Cortex of kidney (tissue), 1 donor: ENCODE measurements at places on chromosomes 16 and 17.

GRCh38 chr17:4728124-4728523 is 3.1 kb upstream of the MED11 start:
- DNase-seq, result no peak

DNA sequence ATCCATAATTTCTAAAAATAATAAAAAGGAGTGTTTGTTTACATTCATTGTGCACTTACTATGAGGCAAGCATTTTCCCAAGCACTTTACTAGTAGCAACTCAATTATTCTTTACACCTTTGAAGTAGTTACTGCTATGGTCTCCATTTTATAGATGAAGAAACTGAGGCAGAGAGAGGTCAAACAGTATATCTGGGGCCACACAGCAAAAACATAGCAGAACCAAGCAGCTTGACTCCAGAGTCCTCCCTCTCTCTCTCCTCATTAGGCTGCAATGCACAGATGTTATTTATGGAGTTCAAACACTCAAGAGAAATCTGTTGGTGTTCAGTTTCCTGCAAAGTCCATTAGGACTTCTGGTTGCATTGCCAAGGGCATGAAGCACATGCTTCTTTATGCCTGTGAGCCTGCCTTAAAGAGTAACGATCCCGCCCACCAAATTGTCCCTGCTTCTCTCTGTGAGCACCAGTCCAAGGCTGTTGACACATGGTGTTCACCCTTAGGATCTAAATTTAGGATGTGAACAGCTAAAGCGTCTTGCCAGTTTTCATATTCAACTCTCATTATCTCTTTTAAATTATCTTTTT is 44.0 kb downstream of the GPRC5B start:
- DNase-seq, result no peak

GRCh38 chr16:21611556-21612384 is 12.4 kb downstream of the METTL9 start:
- DNase-seq, result no peak

DNA sequence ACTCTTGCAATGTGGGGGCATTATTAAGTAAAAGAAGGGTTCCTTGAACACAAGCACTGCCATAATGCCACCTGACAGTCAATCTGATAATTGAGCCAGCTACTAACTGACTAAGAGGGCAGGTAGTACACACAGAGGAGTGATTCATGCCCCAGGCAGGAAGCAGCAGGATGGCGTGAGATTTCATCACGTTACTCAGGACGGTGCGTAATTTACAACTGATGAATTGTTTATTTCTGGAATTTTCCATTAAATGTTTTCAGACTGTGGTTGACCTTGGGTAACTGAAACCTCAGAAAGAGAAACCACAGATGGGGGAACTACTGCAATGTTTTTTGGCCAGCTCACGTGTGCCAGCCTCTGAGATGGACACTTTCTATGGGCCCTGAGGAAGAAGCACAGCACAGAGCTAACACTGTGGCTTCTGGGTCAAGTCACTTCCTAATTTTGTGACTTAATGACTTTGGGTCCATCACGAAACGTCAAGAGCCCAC is 46.7 kb downstream of the C17orf67 start:
- no peak for DNase-seq

DNA sequence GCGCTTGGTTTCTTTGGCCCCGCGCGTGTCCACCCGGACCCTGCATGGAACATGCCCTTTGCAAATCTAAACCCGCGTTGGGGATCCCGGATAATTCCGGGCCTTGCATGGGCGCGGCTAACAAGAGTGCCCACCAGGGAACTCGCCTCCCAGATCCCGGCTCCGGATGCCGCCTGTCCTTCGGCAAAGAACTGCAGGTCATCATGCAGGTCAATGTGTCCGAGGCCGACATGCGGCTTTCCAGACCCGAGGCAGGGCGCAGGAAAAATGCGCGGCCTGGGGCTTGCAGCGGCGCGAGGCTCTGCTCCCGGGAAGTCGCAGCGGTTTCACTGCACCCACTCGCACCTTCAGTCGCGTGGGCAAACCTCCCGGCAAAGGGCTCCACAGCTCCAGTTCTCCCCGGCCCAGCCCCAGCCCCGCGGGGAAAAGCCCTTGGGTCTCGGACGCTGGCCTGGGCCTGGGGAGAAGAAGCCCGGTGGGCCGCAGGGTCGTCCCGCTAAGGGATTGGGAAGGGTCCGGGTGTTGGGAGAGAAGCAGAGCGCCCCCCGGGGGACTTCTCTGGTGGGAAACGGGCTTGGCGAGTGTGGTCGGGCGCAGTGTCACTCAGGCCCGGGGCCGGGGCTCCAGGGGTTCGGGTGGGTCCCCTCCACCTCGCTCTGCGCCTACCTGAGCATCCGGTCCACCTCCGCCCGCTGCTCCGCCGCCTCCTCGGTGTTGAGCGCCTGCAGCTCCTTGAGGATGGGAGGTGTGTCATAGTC is 805 bp downstream of the HNF1B start:
- no peak for DNase-seq

DNA sequence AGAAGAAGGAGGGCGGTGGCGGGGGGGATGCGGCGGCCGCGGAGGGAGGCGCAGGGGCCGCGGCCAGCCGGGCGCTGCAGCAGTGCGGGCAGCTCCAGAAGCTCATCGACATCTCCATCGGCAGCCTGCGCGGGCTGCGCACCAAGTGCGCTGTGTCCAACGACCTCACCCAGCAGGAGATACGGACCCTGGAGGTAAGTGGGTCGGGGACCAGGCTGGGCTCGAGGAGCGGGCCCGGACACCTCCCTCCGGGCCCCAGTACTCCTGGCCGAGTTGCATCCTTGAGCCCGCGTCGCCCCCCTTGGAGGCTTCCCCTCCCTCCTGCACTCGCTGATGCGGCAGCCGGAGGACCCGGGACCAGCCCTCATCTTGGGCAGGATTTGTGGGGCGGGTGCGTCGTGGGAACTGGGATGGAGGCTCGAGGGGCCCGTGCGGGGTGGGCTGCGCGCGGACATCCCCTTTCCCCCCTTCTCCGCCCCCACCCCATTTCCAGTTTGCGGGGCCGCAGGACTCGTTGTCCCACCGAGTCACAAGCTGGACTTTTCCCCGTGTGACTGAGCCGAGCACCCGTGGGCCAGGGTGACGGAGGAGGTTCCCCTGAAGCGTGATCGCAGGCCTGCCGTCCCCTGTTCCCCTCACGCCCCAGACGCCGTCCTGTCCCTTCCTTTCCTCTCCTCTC is 572 bp downstream of the KSR1 start:
- DNase-seq, result no peak

DNA sequence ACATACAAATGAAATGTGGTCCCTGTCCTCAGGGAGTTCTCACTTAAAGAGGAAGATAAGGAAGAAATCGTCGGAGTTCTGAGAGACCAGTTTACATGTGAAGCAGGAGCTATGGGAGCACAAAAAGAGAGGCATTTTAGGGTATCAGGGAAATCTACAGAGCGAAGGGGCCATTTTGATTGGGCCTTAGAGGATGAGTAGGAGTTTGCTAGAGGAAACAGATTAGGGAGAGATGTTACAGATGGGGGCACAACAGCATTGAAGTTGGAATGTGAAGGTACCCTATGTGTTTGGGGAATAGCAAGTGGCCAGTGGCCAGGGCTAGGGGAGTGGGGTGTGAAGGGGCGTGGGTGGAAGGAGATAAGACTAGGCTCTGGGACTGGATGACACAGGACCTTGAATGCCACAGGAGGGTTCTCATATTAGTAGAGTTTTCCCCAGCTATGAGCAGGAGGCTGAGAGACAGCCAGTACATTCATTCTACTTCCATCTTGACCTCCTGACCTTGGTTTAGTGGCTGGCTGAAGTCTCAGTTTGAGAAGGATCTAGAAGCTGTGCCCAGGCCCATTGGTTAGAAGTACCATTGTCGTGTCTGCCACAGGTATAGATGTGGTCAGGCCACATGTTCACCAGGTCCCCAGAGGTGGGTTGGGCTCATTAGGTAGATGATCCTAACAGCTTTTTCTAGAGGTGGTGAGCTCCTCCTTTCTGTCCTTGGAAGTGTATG is 34.8 kb downstream of the CPNE2 start:
- no peak for DNase-seq

DNA sequence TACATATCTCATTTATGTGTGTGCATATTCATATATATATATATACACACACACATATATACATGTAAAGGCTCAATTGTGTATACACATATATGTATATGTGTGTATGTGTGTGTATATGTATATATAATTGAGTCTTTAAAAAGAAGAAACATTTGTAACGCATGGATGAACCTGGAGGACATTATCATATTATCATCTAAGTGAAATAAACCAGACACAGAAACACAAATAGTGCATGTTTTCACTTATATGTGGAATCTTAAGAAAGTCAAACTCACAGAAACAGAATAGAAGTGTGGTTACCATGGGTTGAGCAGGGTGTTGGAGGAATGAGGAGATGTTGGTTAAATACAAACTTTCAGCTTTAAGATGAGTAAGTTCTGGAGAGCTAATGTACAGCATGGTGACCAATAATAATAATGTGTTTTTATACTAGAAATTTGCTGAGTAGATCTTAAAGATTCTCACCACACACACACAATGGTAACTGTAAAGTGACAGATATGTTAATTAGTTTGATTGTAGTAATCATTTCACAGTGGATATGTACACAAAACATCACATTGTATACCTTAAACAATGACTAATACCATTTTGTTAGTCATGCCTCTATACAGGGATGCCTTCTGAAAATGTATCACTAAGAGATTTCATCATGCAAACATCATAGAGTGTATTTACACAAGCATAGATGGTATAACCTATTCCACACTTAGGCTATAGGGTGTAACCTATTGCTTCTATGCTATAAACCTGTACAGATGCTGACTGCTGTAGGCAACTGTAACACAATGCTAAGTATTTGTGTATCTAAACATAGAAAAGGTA is 132.6 kb upstream of the CACNG5 start:
- no peak for DNase-seq

- DNase-seq, result no peak
Measured at GRCh38 chr17:41518031-41518430, 659 bp downstream of the KRT15 start.

DNA sequence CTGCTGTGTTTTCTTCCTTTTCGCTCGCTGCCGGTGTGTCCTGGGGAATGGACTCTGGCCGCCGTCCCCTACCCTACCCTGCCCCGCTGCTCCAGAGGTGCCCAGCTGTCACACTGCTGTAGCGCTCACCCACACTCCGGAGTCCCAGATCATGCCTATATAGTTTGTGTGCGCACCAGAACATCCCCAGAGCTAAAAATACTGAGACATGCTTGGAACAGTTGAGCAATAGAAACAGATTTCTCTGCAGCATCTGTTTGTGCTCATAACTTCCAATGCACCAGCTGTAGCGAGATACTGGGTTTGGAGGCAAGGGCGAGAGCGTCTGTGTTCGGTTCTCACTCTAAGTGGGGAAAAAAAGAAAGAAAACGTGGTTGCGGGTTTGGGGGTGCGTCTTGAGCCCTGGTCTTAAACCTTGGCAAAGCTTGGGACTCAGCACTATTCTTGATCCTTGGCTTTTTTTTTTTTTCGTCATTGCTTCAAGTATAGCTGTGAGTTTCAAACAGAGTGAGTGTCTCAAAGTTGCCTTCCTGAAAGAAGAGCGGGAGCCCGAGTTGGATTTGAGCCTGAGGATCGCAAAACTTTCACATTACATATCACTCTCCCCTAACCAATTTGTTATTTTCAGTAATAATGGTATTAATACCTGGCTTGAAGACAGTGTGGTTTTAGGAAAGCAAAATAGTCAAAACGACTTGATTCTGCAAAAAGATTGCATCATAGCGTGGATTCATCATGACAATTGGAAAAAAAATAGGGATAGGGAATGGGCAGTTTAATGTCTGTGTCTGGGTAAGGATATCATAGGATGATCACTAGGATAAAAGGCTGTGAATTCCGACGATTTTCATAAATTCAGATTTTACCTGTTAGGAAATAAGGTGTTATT is 621 bp downstream of the KCNJ2 start:
- DNase-seq, result no peak

GRCh38 chr17:29060475-29060874 is 17.5 kb downstream of the PIPOX start:
- no peak for DNase-seq

- no peak for DNase-seq
Measured at GRCh38 chr17:50087246-50087911, 7.8 kb upstream of the PDK2 start.

GRCh38 chr17:50863221-50863843 is 2.8 kb downstream of the TOB1 start:
- no peak for DNase-seq

DNA sequence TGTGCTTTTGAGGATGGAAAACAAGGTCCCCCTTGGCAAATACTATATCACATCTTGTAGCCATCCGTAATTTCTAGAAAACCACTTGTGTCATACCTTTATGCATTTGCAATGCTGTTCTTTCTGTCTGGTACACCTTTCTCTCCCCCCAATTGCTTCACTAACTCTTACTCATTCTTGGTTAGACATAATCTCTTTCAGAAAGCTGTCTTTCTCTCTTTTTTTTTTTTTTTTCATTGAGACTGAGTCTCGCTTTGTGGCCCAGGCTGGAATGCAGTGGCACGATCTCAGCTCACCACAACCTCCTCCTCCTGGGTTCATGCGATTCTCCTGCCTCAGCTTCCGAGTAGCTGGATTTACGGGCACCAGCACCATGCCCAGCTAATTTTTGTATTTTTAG is 94.9 kb upstream of the C17orf78 start:
- DNase-seq, result no peak

DNA sequence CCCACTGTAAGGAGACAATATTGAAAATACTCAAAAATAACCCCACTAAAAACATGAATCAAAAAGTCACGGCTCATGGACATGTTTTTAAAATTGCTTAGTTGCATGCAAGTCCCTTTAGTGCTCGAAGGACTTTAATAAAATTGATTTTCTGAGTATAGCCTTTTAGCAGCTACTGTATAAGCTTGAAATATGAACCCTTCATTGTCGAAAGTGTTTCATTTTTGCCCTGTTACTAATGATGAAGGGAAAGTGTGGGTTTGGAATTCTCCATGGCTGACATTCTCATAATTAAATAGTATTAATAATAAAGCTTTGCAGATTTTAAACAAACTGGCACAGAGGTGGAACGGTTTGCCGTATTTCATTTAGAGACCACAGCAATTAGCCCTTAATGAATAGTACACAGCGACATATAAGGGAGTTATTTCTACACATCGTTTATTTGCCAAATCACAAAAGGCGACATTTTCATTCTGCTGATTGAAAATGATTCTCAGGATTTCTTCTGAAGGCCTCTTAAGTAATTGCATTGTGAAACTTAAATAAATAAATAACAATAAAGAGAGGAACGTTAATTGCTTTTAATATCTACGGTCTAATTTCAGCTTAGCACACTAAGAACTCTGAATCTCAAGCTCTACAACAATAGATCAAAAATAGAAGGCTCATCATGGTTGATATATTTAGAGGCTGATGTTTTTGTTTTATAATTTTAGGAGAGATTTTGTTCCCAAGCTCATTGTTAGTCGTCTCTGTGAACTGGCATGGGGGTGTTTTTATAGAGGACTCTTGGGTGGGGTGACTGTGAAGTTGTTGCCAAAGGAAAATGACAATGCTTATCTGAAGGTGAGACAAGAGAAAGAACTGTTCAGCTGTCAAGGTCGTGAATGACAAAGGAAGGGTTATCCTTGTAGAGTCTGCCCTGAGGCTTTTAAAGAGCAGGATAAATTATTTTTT is 60.6 kb downstream of the IRX6 start:
- DNase-seq, result no peak

GRCh38 chr17:30819971-30820705 is 4.4 kb downstream of the CRLF3 start:
- no peak for DNase-seq
